ENCODE measurements at places on chromosomes 16 and 17.

GRCh38 chr16:50996830-50997186 lies 154.3 kb downstream of the SALL1 start:
- DNase-seq, result no peak

DNA sequence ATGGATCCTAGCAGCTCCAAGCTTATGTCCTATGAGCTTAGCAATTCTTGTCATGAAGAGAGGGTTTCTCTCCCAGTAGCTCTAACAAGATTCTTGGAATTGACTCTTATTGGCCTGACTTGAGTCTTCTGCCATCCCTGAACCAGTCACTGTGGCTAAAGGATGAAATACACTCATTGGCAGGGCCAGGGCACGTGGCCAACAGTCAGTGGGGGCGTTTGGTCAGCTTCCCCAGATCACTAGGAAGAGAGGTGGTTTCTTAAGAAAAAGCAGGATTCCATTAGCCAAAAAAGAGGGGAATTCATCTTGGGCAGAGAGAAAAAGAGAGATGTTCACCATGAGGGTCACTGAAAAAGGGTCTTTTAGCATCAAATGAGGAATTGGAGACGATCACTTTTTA lies 363.2 kb downstream of the SNX29 start:
- no peak for DNase-seq

DNA sequence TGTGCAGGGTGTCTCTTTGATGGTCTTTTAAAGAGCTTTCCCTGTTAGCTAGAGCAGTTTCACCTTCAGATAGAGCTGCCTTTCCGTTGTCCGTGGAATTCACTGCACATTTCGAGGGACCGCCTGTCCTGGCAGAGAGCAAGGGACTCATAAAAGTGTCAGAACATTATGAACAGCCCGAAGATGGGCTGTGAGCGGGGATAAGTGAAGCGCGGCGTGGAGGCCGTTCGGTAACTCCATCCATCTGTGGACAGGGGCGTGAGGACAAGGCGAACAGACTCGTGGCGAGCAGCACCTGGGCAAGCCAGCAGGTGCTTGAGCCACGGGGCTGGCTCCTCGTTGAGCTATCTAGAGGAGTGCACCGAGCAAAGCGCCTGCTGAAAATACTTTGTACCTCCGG lies 371.2 kb downstream of the MAF start:
- DNase-seq, result no peak

- no peak for DNase-seq
Observed at GRCh38 chr17:40921026-40921425, 16.4 kb downstream of the KRT23 start.

GRCh38 chr16:81713796-81714195 lies 65.3 kb upstream of the PLCG2 start:
- DNase-seq, result peak; percentile 44

GRCh38 chr16:50884066-50884860 lies 142.4 kb downstream of the CYLD start:
- DNase-seq, result no peak

Measured in natural killer cell treated with Interleukin-12 subunit alpha and Interleukin-12 subunit beta and Interleukin-15 and Interleukin-18, amount 100 ng/mL, for 72 hours (primary cell).